CD14-positive monocyte (primary cell): ENCODE measurements at places on chromosomes 4 and X.

- no peak for DNase-seq
Observed at GRCh38 chr4:15042529-15043167, 40.4 kb downstream of the CPEB2 start.

DNA sequence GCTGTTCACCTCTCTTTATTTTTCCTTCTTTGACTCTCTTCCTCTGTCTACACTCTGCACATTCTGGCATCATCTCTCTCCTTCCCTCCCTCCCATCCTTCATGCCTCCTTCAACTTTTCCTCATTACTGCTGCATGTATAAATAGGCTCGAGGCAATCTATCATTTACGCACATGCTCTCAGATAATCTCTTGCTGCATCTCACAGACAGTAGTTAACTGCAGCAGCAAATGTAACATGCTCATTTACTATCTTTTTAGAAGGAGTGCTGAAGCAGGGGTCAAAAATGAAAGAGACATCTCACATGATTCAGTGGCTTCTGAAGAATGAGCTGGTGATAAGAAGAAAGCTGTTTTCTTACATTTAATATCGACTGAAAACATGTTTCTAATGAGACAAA is 127.7 kb downstream of the RASL11B start:
- DNase-seq: no peak

- DNase-seq: no peak
Observed at GRCh38 chr4:86218746-86219473, 140.9 kb downstream of the MAPK10 start.

- no peak for DNase-seq
Observed at GRCh38 chr4:85114526-85114925, 148.0 kb upstream of the WDFY3 start.

DNA sequence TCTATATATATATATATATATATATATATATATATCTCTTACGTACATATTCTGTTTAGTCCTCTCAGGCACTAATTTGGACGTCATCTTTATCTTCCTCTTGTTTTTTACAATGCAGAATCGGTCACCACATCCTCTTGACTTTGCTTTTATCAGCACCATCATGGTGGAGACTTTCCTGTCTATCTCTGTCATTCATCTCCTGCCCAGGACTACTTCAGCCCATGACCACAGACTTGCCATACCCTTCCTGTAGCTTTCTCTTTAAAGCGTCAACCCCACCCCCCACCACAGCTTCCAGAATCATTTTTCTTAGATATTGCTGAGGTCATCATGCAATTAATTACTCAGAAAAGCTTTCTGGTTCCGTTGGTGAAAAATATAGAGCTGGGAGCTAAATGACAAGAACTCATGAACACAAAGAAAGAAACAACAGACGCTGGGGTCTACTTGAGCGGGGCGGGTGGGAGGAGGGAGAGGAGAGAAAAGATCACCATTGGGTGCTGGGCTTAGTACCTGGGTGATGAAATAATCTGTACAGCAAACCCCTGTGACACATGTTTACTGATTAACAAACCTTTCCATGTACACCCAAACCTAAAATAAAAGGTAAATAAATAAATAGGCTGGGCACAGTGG is 30.5 kb upstream of the PRKX start:
- no peak for DNase-seq

DNA sequence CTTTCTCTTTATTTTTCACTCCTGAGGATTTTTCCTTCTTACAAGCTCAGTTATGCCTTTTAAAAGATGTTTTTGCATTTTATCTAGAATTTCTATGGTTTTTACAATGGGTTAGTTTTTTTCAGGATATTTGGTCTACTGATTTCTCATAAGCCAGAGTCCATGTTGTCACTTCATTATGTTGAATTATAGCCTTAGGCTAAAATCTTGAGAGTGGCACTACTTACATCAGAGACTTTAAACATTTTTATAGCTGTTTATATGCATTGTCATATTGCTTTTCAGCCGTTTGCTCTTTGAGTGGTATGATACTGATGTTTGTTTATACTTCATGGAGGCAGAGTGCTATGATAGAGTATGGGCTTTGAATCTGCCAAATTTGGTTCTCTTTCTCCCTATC is 36.4 kb downstream of the CXorf58 start:
- no peak for DNase-seq

GRCh38 chr4:29538889-29539646 is 1181.1 kb upstream of the PCDH7 start:
- DNase-seq: no peak

DNA sequence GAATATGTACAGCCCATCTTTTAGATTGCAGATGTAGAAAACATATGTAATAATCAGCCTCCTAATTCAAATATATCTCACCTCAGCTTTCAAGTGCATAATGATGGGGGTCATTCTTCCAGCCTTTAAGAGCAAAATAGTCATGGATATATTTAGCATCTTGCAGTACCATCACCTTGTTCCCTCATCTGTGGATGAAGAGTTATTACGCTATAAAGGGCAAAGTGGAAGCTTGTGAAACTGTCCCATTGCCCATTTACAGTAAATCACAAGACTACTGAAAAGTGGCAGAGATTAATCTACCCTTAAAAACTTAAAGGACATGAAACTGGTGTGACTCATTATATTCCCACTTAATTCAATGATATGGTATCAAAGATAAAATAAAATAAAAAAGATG is 979.7 kb upstream of the HS3ST1 start:
- DNase-seq: no peak

GRCh38 chrX:139811942-139812629 is 104.1 kb upstream of the MCF2 start:
- no peak for DNase-seq

- DNase-seq: no peak
Observed at GRCh38 chr4:156816360-156816755, 155.2 kb downstream of the PDGFC start.

DNA sequence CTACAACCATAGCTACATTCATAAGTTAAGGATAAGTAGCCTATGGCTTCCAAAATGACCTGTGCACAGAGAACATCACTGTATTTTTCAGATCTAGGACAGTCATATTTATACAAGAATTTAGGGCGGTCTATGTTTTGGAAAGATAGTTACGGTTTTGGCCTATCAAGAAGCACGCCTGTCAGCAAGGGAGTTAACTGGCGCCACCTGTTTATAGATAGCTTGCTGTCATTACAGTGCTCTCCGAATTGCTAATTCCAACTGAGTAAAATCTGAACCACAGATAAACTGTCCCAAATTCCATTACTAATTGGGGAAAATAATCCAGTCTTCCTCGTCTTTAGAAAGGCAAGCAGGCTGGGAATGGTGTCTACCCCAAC is 646 bp downstream of the ABCB7 start:
- DNase-seq: no peak

DNA sequence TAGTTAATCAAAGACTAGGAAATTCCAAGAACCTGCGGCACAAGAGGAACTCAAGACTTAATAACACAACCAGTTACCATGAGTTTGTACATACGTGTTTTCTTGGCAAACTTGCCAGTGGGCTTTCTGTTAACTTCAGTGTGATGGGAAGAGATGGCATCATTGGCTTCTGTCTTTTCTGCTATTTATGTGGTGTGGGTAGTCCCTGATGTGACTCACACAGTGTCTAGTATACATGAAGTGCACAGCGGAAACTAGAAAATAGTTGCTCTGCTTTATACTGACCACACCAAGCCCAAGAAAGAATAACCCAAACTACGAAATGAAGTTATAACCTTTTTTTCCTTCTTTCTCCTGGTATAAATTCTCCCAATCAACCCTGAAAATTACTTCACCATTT is 24.5 kb downstream of the DAPP1 start:
- DNase-seq: no peak

GRCh38 chr4:169070071-169070894 is 60.2 kb upstream of the CBR4 start:
- no peak for DNase-seq

DNA sequence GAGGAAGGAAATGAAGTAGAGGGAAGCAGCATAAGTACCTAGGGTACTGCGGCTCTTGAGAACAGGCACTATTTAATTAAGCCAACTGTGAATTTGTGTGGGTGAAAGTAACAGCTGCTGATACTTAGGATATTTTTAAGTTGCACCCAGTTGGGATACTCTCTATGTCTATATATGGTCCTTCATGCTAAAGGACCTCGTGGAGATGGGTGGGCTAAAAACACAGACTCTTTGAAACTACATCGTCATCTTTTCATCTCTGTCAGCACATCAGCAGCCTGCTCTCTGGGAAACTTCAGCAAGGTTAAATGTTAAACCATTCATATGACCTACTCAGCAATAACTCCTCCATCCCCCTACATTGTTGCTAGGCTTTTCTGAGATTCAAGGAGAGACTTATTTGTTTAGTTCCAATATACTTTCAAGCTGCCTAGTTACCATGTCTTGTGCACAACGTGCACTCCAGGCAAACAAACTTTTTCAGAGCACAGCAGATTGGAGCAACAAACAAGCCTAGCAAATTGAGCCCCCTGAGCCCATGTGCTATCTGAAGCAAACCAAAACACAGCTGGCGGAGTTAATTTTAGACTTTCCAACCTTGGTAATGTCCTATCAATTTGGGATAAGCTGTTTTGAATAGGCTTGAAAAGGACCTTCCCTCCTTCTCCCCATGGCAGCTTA is 6.2 kb upstream of the MOB1B start:
- no peak for DNase-seq

GRCh38 chrX:53281321-53281822 is at the start of gene IQSEC2:
Gene IQSEC2, minus strand, starts transcription at chrX:53281584.
- peak; percentile 53 for DNase-seq

DNA sequence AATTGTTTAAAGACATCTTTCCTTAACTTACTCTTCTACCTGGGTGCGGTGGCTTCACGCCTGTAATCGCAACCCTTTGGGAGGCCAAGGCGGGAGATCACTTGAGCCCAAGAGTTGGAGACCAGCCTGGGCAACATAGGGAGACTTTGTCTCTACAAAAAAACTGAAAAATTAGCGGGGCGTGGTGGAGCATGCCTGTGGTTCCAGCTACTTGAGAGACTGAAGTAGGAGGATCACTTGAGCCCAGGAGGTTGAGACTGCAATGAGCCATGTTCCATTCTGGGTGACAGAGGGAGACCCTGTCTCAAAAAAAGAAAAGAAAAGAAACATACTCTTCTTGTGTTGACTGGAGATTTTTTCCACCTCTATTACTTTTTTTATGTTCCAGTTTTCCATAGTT is 181.9 kb downstream of the RAPGEF2 start:
- no peak for DNase-seq

GRCh38 chr4:168319486-168320019 is 1.0 kb upstream of the DDX60 start:
- DNase-seq: no peak

DNA sequence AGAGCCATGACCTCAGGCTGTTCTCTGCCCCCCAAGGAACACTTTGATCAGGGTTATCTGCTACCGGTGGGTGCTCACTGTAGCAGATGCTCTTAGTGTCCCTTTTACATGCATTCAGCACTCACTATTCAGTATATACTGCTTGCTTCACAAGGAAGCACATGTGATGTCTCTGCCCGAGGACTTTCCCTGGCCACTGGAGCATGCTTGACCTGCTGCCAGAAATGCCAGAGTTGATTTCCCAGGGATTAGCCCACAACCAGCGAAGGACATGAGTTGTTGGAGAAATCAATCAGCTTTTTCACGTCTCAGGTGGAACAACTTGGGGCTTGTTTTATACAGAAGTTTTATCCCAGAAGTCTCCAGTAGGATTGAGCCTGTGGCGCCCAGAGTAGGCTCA is 51.2 kb upstream of the RPS6KA3 start:
- no peak for DNase-seq

DNA sequence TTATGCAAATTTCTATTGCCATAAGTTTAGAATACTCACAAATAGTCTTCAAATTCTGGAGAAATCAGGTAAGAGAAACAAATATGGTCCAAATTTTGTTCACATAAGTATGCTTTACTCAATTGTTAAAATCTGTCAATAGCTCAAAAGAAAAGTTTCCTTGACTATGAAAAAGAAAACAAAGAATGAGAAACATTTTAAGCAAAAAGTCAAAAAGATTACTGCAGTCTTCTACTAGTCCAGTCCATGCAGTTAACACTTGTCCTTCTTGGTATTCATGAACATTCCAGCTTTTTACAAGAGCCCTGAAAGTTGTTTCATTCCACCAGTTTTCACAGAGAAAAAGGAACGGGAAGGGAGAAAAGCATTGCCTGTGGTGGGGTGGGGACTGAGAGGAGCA is 54.7 kb upstream of the ZXDA start:
- no peak for DNase-seq

- no peak for DNase-seq
Observed at GRCh38 chrX:49263631-49264030, 879 bp downstream of the FOXP3 start.

- no peak for DNase-seq
Observed at GRCh38 chrX:124250835-124251437, 81.5 kb upstream of the TEX13D start.
